ENCODE measurements at places on chromosomes 3 and 15. TPM values are rescaled to one million over a fixed set of nuclear protein-coding genes. Genes with fewer than 3 reads are reported as not detected.

The AGBL1 gene
- not detected for total RNA-seq

The CXCR6 gene
- total RNA-seq = not detected

The SI gene
- not detected for total RNA-seq

The NANOGP8 gene
- not detected for total RNA-seq

The CPB1 gene
- total RNA-seq = 1.6 TPM

The KCNMB3 gene
- total RNA-seq = 1.9 TPM

The LACTB gene
- 22.1 TPM for total RNA-seq

The RPL39L gene
- 12.5 TPM for total RNA-seq

The ERICH6 gene
- 0.32 TPM for total RNA-seq

The KLF15 gene
- total RNA-seq = 0.49 TPM

The GPR156 gene
- total RNA-seq = 1.5 TPM

The FBXO40 gene
- total RNA-seq = not detected

The PAQR9 gene
- total RNA-seq = not detected

The TIMP4 gene
- total RNA-seq = 5.7 TPM

The AADAC gene
- not detected for total RNA-seq

The CPLX3 gene
- not detected for total RNA-seq

The CLRN1 gene
- total RNA-seq = 0.32 TPM

The C3orf33 gene
- 2.4 TPM for total RNA-seq

The HYKK gene
- total RNA-seq = 1.9 TPM
